Spleen (tissue), 13 donors: ENCODE measurements at places on chromosomes 11 and 22. TPM values are rescaled to one million over a fixed set of nuclear protein-coding genes. Genes with fewer than 3 reads are reported as not detected.
A peak's percentile ranks its signal among the peaks of the same experiment; 100 is the strongest.

Gene LRRC74B
- polyA plus RNA-seq, result not detected

Gene IRAG1
- polyA plus RNA-seq, result 3.1 TPM

Gene PLA2G3
- polyA plus RNA-seq, result not detected

Gene PICALM
- polyA plus RNA-seq, result 55.3 TPM

Gene IRF7
- 99.1 TPM for polyA plus RNA-seq

Gene KRTAP5-11
- not detected for polyA plus RNA-seq

DNA sequence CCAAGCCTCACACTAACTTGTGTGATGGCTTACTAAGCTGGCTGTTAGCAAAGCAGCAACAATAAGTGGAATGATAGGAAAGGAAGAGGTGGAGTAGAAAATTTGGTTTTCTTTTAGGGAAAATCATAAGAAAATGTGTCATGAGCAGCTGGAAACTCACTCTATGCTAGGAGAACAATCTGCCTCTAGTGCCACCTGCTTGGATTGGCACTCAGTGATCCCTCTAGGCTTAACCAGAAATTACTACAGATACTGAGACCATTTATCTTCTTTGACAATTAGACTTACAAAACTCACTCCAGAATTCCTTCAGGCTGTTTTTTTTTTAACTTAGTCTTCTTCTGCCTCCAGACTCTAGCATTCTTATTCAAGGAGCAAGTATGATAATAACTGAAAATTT lies 117.3 kb downstream of the CD44 start:
- DNase-seq, result no peak

DNA sequence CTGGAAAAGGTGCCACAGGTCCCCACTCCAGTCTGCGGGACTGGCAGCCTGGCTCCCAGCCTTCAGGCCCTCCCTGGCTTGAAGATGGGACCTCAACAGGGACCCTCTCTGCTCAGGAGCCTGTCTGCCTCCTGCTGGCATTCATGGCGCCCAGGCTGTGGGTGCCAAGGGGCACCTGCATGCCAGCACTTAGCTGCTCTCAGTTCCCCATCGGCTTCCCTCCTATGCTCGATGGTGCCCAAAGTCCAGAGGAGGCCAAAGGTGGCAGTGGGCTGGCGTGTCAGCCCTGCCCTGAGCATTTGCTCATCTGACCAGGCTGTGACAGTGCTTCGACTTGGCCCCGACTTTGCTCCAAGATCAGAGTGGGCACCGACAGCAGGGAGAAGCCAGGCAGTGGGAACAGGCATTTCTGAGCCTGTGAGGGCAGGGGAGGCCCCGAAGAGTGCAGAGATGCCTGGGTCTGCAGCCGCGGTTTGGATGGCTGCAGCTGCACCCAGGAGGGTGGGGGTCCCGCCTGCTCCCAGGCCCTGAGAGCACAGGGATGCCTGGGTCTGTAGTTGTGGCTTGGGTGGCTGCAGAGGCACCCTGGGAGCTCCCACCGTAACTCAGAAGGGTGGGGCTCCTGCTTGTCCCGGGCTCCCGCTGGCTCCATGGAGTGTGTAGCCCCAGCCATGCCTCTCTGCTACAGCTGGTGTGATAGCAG lies 463.6 kb downstream of the TBC1D22A start:
- no peak for DNase-seq

GRCh38 chr11:40425168-40425567 lies 1034.3 kb downstream of the LRRC4C start:
- no peak for DNase-seq

DNA sequence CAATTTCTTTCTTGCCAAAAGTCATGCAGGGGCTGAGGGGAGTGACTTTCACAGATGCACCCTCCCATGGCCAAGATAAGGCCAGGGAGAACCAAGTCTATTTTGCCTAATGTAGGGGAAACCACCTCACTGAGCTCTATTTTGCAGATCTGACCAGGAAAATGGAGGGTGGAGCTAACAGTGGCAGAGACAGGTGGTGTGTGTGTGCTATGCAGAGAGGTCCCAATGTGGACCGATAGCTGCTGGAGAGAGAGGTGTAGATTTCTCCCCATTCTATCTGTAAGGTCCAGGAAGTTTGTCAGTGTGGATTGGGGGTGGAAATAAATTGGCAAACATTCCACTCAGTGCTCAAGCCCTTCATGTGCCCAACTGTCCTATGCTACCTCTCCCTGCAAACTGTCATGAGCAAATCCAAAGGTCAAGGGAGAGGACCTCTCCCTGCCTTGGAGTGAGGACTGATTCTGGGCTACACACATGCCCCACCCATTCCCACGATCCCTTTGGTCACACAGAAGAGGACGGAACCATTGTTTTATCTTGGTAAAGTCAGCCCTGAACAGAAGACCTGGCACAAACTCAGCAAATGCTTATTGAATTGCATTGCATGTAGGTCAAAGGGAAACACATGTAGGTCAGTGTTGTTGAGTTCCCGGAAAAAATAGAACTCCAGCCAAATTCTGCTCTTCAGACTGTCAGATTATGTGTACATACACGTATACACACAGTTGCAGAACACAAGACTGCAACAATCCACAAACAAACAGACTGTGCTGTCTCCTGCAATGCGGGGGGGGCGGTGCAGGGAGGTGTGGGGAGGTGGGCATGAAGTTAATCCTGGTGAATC lies 65.9 kb downstream of the C11orf58 start:
- peak; percentile 66 for DNase-seq

DNA sequence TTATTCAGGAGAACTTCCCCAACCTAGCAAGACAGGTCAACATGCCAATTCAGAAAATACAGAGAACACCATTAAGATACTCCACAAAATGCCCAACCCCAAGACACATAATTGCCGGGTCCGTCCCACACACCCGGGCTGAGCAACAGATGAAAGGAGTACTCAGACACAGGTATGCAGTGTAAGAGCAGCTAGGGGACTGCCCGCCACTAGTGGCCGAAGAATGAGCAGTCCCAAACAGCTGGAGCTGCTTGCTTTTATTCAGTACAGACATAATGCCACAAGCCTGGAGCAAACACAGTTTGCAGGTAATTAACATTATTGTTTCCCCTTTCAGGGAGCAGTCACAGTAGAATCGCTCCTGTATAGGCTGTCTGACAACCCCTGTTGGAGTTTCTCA lies 364.6 kb downstream of the LUZP2 start:
- no peak for DNase-seq

GRCh38 chr22:19686946-19687345 lies 27.4 kb upstream of the SEPTIN5 start:
- DNase-seq, result peak; percentile 22

GRCh38 chr11:70688142-70688541 lies 289.8 kb downstream of the CTTN start:
- peak; percentile 39 for DNase-seq

DNA sequence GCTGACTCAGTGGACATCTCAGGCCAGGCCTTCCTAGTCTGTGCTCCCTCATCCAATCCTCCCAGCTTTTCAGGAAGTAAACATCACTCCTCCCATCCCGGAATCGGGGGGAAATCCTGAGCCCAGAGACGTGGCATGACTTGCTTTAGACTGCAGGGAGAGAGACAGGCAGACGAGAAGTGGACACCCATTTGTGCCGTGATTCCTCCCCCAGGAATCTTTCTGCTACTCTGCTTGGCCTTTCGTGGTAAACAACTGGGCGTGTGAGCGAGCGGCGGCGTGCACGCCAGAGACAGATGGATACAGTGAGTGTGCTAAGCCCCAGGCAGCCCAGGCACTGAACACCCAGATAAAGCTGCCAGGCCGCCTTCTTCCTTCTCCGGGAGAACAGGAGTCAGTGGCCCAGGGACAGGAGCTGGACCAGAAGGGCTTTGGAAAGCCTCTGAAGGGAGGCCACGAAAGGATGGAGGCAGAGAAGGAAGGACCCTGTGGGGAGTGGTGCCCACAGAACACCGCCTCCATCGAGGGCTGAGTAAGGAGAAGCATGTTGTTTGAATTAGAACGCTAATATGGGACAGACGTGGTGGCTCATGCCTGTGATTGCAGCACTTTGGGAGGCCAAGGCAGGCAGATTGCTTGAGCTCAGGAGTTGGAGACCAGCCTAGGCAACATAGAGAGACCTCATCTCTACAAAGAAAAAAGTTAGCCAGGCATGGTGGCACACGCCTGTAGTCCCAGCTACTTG lies 53.0 kb upstream of the PRR5 start:
- peak; percentile 64 for DNase-seq

- peak; percentile 85 for DNase-seq
Measured at GRCh38 chr11:110093407-110094297, 460 bp downstream of the ZC3H12C start.

DNA sequence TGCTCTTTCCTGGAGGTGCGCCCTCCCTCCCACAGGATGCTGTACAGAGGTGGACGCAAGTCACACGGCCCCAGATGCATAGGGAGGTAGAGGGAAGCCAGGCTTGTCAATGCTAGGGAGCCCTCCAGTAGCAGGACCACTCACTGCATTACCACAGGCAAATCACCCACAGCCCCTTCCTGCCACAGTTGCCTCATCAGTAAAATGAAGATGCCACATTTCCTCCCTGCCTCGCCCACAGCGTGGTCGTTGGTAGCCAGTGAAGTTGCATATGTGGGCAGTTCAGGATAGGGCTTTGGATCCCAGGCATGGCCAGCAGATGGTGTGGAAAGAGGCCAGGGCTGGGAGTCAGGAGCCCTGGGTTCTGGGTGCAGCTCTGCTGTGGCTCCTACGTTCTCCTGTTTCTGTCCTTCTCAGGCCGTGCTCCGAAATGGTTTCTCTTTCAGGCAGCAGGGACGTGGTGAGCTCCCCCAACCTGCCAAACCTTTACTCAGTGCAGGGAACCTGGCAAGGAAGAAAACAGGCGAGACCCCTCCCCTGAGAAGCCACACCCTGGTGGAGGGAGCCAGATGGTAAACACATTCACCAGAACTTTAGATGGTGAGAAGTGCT lies 22.6 kb downstream of the DAGLA start:
- no peak for DNase-seq

DNA sequence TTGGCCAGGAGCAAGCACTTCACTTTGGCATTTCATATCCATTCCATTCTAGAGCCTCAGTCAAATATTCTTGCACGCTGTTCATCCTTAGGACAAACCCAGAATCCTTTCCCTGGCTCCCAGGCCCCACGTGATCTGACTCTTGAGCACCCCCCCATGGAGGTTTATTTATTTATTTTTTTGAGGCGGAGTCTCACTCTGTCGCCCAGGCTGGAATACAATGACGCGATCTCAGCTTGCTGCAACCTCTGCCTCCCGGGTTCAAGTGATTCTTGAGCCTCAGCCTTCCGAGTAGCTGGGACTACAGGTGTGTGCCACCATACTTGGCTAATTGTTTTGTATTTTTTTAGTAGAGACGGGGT lies 12.7 kb upstream of the TSGA10IP start:
- DNase-seq, result no peak

GRCh38 chr11:28965819-28966218 lies 857.6 kb downstream of the METTL15 start:
- DNase-seq, result no peak

GRCh38 chr11:104898685-104899013 lies 389 bp upstream of the CASP12 start:
- DNase-seq, result no peak

GRCh38 chr11:639332-639955 lies 2.4 kb downstream of the DRD4 start:
- no peak for DNase-seq

DNA sequence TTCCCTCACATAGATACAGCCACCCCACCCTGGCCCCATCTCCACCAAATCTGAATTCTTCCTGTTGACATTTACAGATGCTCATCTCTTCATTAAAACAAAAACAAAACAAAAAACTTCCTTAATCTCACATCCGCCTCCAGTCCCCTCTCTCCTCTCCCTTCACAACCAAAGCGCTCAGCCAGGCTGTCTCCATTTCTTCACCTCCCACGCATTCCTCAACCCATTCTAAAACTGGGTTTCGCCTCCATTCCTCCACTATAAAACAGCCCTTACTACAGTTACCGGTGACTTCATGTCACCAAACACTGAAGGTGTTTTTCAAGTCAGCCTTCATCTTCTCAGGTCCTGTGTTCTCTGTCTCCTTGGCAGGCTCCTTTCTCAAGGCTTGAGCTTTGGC lies 9.6 kb downstream of the BACE1-AS start:
- DNase-seq, result no peak

- no peak for DNase-seq
Measured at GRCh38 chr22:32106930-32107329, 52.2 kb downstream of the C22orf42 start.

GRCh38 chr11:23313001-23313400 lies 452.7 kb upstream of the CCDC179 start:
- no peak for DNase-seq

DNA sequence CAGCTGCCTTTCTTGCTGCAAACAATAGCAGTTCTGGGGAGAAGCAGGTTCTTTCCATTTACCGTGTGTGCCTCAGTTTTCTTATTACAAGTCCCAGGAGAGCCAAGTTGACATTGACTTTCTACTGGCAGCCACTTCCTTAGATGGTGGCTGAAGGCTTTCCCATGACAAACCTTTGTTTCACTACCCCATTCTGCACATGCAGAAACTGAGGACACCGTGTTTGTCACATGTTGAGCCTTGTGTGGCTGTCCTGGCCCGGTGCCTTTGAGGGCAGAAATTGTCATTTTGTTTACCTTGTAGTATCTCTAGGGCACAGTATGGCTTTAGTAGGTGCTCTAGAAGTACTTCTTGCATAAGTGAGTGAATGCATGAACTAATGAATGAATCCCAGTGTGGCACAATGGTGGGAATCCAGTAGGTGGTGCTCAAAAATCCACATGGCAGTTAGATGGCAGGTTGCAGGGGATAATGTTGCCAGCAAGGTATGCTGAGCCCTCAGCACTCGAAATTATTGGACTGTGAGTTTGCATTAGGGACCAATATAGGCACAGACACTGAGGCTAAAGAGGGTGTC lies 101.6 kb downstream of the CSNK2A3 start:
- DNase-seq, result peak; percentile 27

DNA sequence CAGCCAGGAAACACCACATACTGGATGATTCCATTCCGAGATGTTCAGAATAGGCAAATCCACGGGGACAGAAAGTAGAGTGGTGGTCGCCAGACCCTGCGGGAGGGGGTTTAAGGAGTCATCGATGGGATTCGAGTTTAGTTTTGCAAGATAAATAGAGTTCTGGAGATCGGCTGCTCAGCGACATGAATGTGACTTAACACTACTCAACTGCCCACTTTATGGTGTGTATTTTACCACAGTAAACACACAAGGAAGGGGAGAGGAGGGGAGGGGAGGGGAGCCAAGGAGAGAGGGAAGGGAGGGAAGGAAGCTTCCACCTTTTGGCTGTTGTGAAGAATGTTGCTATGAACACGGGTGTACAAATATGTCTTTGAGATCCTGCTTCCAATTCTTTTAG lies 10.4 kb upstream of the ARHGAP8 start:
- no peak for DNase-seq

GRCh38 chr11:8834379-8834778 lies 76.6 kb upstream of the AKIP1 start:
- peak; percentile 27 for DNase-seq

DNA sequence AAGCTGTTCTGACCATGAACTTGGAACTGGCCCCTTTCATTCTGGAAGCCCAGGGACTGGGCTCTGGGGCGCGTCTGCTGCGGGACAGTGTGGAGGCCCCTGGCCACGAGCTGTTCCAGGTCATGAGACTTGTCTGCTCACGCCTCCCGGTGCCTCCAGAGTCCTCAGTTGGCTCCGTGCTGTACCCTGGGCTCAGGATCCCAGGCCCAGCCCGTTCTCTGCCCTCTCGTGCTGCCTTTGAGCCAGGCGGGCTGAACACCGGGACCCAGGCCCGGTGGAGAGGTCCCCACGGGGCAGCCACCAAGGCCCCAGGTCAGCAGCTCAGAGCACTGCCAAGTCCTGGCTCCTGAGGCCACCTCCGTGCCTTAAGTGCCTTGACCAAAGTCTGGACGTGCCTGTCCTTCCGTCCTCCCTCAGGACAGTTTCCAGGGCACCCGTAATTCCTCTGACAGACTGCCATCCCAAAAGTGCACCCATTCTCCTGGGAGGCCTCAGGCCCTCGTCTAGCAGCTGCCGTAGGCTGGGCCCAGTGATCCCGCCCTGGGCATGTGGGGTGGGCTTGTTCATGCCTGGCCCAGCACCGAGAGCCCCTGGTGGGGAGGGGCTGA lies 36.3 kb upstream of the PPARA start:
- DNase-seq, result no peak
